IMR-90 (cell line): ENCODE measurements at places on chromosomes 5 and 9. TPM values are rescaled to one million over a fixed set of nuclear protein-coding genes. Genes with fewer than 3 reads are reported as not detected.
A peak's percentile ranks its signal among the peaks of the same experiment; 100 is the strongest.

Gene CNTFR
- total RNA-seq, result not detected in 2 replicates

Gene CTNND2
- not detected in 2 replicates for total RNA-seq

Gene ORM2
- not detected in 2 replicates for total RNA-seq

Gene SLC45A2
- not detected in 2 replicates for total RNA-seq

DNA sequence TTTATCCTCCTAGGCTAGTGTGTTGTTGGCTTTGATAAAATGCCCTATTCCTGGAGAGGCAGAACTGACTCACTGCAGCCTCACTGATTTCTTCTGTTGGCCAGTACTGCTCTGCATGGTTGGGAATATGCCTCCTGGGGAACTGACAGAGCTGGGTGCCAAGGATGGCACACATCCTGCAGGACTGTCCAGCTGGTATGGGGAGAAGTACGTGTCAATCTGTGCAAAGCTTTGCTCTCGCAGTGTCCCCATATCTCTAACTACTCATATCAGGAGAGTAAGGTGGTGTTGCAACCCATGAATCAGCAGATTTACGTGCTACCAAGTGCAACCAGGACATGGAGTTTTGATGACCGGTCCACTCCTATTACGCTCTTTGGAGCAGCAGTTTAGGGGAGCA is 74.7 kb downstream of the TEK start:
- peak; percentile 50 for DNase-seq

DNA sequence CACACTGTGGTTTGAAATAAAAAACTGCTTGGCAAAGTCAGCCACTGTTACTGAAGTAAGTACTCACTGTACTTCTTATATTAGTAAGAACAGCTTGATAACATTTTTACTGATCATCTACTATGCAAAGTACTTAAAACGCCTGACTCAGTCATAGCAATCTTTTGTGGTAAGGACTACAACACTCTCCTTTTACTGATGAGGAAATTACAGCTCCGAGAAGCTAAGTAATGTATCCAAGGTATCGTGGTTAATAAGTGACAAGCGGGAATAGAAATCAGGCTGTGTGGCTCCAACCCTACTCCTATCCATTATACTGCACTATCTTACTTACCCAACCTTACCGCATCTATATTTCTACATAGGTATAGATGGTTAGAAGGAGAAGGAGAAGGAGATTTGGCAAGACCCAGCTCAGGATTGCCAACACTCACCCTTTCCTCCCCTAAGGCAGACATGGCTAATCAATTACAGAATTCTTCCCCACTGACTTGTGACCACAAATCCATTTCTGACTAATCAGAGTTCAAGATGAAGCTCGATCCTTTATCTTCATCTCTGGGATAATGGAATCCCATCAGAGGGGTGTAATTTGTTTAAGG is 281.4 kb downstream of the SPOCK1 start:
- peak; percentile 12 for DNase-seq

GRCh38 chr5:95910521-95910920 is 51.1 kb downstream of the ELL2 start:
- DNase-seq, result no peak

- DNase-seq, result no peak
These were observed 353.5 kb downstream of the ENC1 start for GRCh38 chr5:74286734-74287695.
